ENCODE measurements at places on chromosomes 16 and 17.

DNA sequence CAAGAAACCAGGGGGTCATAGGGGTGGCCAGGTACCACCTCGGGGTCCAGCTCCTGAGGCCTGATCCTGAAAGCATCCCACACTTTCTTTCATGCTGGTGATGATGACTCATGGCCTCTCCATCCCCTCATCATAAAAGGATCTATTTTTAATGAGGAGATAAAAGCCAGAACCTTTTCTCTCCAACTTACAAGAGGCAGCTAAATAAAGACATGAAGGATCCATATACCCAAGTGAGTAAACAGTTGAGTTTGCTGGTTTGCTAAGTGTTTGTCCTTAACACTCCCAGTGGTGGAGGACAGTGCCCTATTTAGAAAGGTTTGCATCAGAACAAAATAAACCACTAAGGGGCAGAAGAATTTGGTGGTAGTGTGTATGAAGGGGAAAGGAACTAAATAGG, 383.8 kb downstream of the GRIN2A start:
- DNase-seq: no peak

DNA sequence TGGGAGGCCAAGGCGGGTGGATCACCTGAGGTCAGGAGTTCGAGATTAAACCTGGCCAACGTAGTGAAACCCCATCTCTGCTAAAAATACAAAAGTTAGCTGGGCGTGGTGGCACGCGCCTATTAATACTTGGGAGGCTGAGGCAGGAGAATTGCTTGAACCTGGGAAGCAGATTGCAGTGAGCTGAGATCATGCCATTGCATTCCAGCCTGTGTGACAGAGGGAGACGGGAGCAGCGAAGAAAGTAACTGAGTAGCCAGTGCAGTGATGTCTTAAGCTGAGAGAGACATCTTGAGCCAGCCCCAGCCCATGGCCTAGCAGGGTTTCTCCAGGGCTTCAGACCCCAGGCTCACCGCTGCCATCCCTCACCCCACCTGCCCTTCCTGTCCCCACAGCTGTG, 9.8 kb upstream of the SMIM5 start:
- no peak for DNase-seq

DNA sequence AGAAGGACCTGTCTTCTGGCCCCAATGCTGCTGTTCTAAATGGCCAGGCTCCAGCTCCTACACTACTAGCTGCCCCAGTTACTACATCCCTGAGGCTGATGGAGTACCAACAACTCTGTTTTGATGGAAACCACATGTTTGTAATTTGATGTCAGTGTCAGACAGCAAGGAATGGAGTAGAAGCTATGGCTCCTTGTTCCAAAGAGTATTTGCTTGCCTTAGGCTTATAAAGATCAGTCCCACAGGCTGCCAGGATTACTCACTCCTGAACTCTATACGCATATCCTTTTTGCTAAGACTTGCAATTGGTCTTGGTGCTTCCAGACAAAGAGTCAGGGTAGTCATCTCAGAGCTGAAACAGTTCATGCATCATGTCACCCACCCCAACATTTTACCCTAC, 139.6 kb downstream of the HS3ST3A1 start:
- no peak for DNase-seq

GRCh38 chr17:38883592-38884526, 14.0 kb downstream of the LASP1 start:
- DNase-seq: no peak

DNA sequence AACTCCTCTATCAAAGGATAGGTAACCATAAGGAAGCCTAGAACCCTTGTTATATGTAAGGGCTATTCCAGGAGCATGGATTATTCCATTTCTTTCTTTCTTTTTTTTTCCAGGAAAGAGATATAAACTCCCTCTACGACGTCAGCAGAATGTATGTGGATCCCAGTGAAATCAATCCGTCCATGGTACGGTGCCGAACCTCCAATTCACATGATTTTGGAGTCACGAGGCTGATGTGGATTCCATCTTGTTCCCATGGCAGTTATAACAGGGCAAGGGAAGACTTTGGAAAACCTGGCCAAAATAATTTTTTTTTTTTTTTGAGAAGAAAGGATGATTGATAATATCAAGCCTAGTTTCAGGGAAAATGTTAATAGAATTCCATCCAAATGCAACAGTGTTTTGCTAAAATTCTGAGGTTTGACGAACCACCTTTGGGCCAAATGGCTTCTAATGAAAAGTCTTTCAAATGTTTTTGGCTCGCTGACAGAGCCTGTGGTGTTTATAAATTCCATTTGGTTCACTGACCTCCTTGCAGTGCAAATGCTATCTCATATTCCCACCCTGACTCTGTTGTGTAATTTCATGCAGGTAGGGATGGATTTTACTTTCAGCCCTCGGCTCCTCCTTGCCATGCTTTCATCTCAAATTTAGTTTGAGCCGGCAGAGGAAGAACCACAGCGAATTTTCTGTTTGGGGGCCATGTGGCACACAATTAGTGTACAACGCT, 90.0 kb downstream of the SDR42E1 start:
- no peak for DNase-seq

DNA sequence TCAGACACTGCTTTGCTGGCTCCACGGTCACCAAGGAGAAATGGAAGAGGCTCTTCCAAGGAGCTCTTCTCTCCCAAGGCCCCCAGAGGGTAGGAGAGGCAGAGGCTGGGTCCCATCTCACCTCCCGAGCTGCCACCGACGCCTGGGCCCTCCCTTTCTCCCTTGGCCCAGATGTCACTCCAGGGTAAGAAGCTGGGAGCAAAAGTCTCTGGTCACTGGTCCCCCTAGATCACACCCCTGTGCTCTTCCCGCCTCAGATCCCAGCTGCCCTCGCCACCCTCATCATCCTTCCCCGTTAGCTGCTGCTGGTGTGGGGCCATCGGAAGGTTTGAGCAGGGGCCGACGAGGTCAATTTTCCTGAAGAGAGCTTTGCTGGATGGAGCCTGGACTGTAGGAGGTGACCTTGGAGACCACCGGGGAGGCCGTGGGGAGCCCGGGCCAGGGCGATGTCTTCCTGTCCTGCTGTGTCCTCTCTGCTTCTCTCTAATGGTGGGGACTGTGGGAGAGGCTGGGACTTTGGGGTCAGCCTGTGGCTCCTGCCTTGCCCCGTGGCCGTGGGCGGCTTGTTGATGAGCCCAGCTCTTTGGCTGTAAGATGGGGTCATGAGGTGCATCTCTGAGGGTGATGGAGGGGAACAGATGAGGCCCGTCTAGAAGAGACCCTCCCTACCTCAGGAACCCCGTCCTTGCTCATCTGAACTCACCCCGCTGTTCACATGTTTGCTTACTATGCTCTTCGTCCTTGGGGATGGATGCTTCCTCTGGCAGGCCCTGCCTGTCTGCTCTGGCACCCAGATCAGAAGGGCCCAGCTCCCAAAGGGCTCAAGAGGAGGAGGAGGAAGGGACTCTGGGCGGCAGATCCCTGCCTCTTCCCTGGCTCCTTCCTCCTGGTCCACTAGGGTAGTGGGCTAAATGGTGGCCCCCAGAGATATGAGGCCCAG, 11.4 kb upstream of the RHBDF2 start:
- DNase-seq: no peak

DNA sequence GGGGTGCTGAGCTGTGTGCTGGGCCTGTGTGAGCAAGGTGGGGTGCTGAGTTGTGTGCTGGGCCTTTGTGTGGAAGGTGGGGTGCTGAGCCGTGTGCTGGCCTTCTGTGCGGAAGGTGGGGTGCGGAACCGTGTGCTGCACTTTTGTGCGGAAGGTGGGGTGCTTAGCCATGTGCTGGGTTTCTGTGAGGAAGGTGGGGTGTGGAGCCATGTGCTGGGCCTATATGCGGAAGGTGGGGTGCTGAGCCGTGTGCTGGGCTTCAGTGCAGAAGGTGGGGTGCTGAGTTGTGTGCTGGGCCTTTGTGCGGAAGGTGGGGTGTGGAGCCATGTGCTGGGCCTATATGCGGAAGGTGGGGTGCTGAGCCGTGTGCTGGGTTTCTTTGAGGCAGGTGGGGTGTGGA, 555.4 kb upstream of the EEF2KMT start:
- no peak for DNase-seq

GRCh38 chr16:49836668-49837067, 19.2 kb downstream of the ZNF423 start:
- no peak for DNase-seq

GRCh38 chr17:61514491-61514890, 62.3 kb downstream of the TBX4 start:
- no peak for DNase-seq

- no peak for DNase-seq
These were observed 906 bp upstream of the CARMIL2 start for GRCh38 chr16:67644038-67644437.

Measured in NCI-H1092 (cell line).